Amniotic stem cell (primary cell): ENCODE measurements at places on chromosomes 4 and X.

- no peak for DNase-seq
Measured at GRCh38 chr4:187426511-187426910, 569.1 kb upstream of the ZFP42 start.

DNA sequence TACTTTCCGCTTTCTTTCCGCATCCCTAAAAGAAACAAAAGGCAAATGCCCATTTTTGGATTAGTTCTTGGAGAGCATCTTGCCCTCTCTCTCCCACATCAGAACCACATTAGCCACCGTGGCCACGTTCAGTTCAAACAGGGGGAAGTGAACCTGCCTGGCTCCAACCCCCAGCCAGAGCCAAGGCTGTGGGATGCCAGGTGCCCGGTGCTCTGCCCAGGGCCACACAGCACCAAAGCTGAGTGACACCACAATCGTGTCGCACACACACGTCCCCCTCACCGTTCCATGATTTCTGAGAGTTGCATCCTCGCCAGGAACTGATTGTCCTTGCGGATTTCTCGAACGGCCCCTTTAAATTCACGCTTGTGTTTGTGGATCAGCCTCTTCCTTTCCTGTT, 24.3 kb downstream of the NOP14 start:
- DNase-seq: no peak

- no peak for DNase-seq
Measured at GRCh38 chr4:78691971-78692821, 84.0 kb upstream of the BMP2K start.

GRCh38 chrX:133783274-133783673, 202.1 kb downstream of the GPC3 start:
- no peak for DNase-seq

DNA sequence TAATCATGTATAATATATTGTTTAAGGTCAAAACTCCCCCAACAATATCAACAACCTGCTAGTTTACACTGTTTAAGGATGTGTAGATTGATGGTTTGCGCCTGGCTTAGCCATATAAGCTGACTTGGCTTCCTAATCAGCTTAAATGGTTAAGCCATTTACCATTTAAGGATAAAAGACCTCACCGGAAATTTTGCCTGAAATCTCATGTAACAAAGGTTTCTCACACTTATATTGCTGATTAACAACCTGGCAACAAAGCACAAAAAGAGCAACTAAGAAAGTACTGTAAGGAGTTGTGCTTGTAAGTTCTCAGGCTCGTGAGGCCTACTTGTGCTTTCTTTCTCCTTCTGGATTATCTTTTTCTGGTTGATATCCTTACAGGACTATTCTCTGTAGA, 485.2 kb downstream of the GABRG1 start:
- DNase-seq: no peak

GRCh38 chr4:85482010-85482738, 7.2 kb downstream of the ARHGAP24 start:
- DNase-seq: no peak
